HuH-7 (cell line): ENCODE measurements at places on chromosomes 11 and 22.
A peak's percentile ranks its signal among the peaks of the same experiment; 100 is the strongest.

DNA sequence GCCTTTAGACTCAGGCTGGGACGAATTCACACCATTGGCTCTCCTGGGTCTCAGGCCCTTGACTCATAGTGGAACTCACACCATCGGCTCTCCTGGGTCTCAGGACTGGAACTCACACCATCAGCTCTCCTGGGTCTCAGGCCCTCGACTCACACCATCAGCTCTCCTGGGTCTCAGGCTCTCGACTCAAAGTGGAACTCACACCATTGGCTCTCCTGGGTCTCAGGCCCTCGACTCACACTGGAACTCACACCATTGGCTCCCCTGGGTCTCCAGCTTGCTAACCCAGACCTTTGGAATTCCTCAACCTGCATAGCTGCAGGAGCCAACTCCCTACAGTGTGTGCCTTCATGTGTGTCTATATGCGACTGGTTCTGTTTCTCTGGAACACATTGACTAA, 56.7 kb downstream of the SHISAL1 start:
- DNase-seq = no peak

- no peak for DNase-seq
These were observed 1407.6 kb upstream of the RAG2 start for GRCh38 chr11:38005597-38005996.

DNA sequence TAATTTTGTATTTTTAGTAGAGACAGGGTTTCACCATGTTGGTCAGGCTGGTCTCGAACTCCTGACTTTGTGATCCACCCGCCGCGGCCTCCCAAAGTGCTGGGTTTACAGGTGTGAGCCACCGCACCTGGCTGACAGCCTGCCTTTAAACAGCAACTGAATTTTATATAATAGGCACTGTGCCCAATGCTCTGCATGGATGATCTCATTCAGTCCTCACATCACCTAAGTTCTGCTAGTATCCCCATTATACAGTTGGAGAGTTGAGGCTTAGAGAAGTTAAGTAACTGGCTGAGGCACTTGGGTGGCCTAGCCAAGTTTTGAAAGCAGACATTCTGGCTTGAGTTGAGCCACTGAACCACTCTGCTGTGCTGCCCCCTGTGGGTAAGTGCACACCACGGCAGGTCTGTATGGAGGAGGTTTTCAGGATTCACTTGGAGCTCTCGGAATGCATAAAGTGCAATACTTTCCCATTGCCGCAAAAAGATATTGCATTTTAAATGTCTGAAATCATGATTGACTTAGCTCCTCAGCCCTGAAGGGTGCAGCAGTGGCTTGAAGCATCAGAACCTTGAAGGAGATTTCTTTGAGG, 112.4 kb downstream of the LDLRAD3 start:
- DNase-seq = peak; percentile 35

DNA sequence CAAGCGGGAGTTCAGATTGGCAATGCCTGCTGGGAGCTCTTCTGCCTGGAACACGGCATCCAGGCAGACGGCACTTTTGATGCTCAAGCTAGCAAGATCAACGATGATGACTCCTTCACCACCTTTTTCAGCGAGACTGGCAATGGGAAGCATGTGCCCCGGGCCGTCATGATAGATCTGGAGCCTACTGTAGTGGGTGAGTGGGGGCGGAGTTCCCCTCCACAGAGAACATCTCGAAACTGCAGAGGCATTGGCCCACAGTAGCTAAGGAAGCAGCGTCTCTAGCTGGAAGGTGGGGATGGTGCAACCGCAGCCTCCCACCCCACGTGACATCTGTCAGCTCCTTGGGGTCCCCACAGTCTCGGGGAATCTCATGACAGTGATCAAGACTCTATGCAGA, 10.9 kb downstream of the TUBA8 start:
- no peak for DNase-seq

DNA sequence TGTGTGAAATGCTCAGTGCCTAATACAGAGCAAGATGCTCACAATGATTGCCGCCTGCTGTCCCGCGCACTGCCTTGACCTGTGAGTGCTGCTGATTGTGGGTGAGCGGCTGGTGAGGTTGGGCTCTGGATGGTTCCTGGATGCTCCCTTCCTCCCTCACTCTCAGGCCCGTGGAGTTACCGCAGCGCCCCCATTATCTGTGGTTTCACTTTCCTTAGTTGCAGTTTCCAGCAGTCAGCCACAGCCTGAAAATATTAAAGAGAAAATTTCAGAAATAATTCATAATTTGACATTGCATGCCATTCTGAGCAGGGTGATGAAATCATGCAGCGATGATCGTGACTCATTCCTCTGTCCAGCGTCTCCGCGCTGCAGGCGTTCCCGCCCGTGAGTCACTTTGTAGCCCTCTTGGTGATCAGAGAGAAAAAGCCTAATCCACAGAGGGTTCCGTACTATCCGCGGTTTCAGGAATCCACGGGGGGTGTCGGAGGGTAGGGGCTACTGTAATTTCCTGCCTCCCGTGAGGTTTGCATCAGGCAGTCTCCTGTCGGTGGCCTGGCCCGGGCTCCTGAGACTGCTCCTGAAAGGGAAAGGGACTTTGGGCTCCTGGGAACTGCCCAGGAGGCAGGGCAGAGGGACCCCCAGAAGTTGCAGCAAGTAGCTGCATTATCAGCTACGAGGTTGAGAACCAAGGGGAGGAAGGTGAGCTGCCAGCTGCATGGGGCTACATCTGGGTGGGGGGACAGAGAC, 10.6 kb downstream of the RPL3 start:
- DNase-seq = no peak

- DNase-seq = no peak
These were observed 1568.5 kb downstream of the FAM181B start for GRCh38 chr11:81165164-81165563.

DNA sequence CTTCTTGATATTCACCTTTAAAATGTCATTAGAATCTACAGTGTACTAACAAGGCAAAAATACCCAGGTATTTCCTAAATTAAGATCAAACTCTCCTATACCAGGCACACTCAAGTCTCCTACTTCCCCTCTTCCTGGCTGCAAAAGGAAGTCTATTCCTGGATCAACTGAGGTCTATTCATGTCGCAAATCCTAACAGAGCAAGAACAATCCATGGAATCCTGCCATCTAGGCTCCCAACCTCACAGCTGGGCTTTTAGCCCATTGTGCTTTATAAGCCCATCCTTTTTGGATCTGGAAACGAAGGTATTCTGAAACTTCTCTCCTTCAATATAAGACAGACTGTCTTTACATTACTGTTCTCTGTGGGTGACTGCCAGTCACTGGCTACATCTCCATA, 161.8 kb downstream of the SOX6 start:
- DNase-seq = no peak

DNA sequence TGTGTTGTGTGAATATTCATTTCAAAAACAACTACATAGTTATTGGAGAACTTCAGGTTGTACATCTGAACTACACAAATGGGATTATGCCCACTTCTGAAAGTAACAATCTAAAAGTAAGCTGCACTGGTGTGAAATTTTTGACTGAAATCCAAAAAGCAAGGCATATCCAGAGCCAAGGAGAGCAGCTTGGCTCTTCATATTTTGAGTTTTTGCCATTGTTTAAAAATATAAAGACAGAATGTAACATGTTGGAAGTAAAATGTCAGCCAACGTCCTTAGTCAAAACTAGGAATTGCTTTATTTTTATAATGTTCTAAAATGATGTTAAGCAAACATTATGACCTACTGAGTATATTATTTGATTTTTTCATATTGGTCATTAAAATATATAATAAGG, 45.8 kb upstream of the NOX4 start:
- DNase-seq = no peak

DNA sequence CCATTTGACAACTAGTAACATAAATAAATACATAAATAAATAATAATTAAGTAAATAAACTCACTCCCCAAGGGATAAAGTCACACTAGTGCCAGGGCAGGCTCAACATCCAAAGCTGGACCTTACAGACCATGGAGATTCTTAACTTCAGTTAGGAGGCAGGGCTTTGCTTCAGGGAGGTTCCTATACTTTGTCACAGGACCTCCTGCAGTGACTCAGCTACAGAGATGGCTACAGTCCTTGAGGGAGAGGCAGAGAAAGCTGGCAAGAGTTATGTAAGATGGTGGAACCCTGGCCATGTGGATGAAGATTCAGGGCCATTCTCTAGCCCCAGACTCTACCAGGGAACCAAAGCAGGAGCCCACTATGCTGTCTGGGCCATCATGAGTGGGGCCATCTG, 74.1 kb upstream of the CADM1 start:
- DNase-seq = no peak

- DNase-seq = no peak
These were observed 145.7 kb downstream of the TRPC6 start for GRCh38 chr11:101438126-101438525.

GRCh38 chr22:35712672-35713071, 5.0 kb upstream of the APOL5 start:
- no peak for DNase-seq

DNA sequence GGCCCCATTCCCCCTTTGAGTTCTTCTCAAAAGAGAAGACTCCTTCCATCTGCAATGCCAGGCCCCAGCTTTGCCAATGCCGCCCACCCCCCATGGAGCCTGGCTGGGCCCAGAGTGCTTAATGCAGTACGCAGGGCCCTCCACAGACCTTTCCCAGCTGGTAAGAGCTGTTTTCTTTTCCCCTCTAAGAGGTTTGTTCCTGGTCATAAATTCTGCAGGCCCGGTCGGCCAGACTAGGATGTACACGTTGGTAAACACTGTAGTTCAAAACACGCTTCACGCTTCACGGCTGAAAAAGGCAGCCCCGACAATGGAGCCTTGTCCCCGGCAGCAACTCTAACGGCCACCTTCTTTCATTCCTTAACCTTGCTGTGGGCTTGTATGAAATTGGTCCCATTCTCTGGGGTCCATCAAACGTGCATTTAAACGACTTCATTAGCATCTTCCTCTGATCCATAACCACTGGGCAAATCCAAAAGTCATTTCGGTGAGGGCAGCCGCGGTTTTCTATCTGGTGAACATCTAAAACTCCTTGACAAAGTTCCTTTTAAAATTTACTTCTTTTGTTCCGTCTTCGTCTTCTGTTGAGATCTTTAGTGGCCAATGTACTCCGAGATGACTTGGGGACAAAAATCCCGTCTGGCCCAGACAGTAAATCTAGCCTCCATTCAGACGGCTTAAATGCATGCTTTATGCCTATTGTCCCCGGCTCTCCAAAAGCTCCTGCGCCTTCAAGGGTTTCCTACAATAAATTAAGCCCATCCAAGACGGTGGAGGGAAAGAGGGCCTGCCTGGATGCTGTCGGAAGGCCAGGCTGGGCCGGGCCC, 60.0 kb upstream of the MYEOV start:
- DNase-seq = no peak

GRCh38 chr22:24429411-24430365, 2.3 kb downstream of the ADORA2A start:
- DNase-seq = no peak

DNA sequence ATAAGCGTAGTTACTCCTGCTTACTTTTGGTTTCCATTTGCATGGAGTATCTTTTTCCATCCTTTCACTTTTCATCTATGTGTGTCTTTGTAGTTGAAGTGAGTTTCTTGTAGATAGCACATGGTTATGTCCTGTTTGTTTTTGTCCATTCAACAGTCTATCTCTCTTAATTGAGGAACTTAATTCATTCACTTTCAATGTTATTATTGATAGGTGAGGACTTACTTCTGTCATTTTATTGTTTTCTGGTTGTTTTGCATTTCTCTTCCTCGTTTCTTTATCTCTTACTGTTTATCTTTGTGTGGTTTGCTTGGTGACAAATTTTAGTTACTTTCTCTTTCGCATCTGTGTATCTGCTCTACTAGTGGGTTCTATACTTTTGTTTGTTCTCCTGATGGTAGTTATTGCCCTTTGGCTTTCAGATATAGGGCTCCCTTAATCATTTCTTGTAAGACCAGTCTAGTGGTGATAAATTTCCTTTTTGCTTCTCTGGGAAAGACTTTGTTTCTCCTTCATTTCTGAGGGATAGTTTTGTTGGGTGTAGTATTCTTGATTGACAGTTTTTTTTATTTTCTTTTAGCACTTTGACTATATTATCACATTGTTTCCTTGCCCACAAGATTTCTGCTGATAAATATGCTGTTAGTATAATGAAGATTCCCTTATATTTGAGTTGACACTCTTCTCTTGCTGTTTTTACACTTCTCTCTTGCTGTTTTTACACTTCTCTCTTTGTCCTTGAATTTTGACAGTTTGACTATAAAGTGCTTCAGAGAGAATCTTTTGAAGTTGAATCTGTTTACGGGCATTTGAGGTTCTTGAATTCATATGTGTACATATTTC, 9.0 kb upstream of the RAG1 start:
- DNase-seq = no peak

DNA sequence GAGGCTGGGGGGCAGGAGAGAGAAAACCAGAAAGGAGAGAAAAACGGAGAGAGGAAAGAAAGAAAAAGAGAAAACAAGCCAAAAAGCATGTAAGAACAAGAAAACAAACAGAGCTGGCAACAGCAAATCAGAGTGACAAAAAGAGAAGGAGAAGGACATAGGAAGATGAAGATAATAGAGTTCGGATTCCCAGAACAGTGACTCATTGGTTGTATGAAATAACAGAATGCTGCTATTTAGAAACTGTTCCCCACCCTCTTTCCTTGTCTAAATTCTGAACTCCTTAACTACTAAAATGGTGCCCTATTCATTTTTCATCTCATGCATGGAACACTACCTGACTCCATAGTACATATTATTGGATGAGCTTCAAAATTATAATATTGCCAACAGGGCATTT, 317.4 kb downstream of the C11orf87 start:
- DNase-seq = no peak

DNA sequence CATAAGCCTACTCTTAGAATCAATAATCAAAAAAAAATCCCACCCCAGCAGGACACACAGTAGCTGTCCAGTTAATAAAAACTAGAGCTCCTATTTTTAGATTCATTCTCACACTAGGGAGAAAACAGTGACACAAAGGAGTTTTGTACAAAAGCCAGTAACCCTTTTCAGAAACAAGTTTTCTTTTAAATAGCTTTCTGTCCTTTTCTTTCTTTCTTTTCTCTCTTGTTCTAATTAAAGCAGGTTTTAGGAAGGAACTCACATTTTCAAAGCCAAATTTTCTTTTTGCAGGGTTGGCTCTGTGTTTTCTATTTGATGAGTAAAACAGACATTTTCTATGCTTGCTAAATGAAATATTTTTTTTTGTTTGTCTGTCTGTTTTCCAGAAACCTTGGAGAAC, 1390.7 kb downstream of the FAM181B start:
- no peak for DNase-seq

- DNase-seq = no peak
These were observed 21.2 kb upstream of the BLID start for GRCh38 chr11:122137078-122137793.

- no peak for DNase-seq
These were observed at the start of gene CCDC89 for GRCh38 chr11:85685820-85686459. Gene CCDC89, minus strand, starts transcription at chr11:85686195. Its CDS starts 65 bp downstream, at chr11:85686130.
